ENCODE measurements at places on chromosomes 1 and 21. TPM values are rescaled to one million over a fixed set of nuclear protein-coding genes. Genes with fewer than 3 reads are reported as not detected.

The LENEP gene
- not detected for total RNA-seq

The OR2L8 gene
- not detected for total RNA-seq

The VWA1 gene
- 4.5 TPM for total RNA-seq

The TRIM62 gene
- 5.5 TPM for total RNA-seq

The GCSAML gene
- total RNA-seq: 0.23 TPM

The SHISA4 gene
- 126 TPM for total RNA-seq

The IL24 gene
- not detected for total RNA-seq

The CDC20 gene
- total RNA-seq: 0.36 TPM

- H3K36me3 ChIP-seq: no peaks in the 10 kb centered on the region
- peaks cover 7% of the 10 kb centered on the region for H3K4me1 ChIP-seq
- peak overlapping the region; percentile 86 for H3K4me3 ChIP-seq
- peak overlapping the region; percentile 82 for H3K27ac ChIP-seq
- no peak for DNase-seq
Observed at GRCh38 chr21:32413697-32414578, 1.4 kb downstream of the EVA1C start.

- H3K27me3 ChIP-seq: no peaks in the 10 kb centered on the region
Observed at GRCh38 chr1:8252266-8252951, 65.5 kb upstream of the SLC45A1 start.

DNA sequence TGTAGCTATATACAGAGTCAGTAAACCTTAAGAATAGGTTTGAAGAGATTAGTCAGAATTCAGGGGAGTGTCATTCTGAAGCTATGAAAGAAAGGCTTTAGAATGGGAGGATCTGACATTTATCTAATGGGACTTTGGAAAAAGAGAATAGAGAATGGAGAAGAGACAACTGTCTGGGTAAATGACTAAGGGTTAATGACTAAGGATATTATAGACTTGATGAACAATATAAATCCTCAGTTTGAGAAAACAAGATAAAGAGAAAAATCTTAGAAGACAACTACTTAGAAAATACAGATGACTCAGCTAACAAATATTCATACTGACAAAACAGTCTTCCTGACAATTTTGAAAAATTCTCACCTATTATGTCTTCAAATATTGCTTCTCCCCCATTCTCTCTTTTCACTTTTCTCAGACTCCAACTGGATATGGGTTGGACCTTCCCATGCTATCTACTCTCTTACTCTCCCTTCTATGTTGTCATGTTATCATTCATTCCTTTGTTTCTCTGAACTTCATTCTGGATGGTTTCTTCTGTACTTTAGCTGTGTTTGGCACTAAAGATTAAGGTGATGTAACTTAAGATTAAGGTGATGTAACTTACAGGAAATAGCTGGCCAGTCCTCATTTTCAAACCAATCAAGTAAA, 20.4 kb downstream of the SLC16A1 start:
- no peaks in the 10 kb centered on the region for H3K36me3 ChIP-seq
- H3K4me1 ChIP-seq: peaks cover 36% of the 10 kb centered on the region
- H3K4me3 ChIP-seq: no peak overlapping the region
- DNase-seq: no peak
- H3K27ac ChIP-seq: peak overlapping the region; percentile 70

DNA sequence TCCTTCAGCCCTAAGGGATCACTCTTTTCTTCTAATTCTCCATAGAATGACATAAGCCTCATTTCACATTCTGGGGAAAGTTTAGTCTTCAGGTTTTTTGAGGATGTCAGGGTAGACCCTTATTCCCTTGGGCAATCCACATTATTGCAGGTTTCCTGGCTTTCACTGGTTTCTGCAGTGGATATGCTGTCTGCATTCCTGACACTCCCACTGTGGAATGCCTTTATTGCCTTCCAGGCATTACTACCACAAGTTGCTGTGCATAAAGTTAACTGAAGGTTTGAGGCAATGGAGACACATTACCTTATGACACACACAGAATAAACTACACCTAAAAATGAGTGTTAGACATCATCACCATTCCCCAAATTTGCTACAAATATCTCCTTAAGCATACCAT, 12.7 kb downstream of the FASLG start:
- no peaks in the 10 kb centered on the region for H3K36me3 ChIP-seq
- no peak overlapping the region for H3K4me3 ChIP-seq
- no peaks in the 10 kb centered on the region for H3K27me3 ChIP-seq
- no peak overlapping the region for H3K27ac ChIP-seq
- no peak for DNase-seq

DNA sequence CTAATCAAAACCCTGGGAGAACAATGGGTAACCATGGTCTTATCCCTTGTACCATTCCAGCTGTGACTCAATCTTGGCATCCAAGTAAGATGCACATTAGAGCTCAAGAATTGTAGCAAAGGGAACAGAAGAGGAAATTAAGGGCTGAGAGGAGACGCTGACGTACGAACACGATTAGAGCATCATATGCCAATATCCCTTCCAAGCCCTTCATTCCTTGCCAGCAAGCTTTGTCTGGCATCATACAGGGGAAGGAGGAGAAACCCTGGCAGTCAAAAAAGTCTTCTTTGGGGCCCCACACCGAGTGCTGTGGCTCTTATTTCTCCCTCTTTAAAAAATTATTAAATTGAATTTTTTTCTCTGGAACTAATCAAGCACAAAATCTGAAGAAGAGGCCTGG, 120.9 kb downstream of the ASTN1 start:
- H3K4me1 ChIP-seq: no peaks in the 10 kb centered on the region
- no peak for DNase-seq
- no peaks in the 10 kb centered on the region for H3K36me3 ChIP-seq
- H3K27me3 ChIP-seq: no peaks in the 10 kb centered on the region
- H3K27ac ChIP-seq: no peak overlapping the region
- no peak overlapping the region for H3K4me3 ChIP-seq

GRCh38 chr1:112904071-112904830, 51.7 kb downstream of the SLC16A1 start:
- no peak overlapping the region for H3K4me3 ChIP-seq
- no peak for DNase-seq
- no peaks in the 10 kb centered on the region for H3K36me3 ChIP-seq
- no peaks in the 10 kb centered on the region for H3K27me3 ChIP-seq

DNA sequence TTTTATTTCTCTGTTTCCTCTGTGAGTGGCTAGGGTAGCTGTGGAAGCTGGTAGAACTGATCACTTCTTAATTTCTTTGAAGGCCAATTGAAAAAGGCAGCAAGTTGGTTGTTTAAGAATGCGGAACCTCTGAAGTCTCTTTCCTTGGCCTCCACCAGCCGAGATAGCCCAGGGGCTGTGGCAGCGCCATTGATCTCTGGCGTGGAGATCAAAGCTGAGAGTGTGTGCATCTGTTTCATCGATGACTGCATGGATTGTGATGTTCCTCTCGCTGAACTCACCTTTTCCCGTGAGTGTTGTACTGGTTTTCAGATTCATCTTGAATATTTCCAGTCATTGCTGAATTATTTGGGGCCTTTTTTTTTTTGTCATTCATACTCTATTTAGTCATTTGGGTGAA, 97.7 kb downstream of the VPS13D start:
- H3K4me1 ChIP-seq: peaks cover 9% of the 10 kb centered on the region
- H3K27ac ChIP-seq: no peak overlapping the region
- no peak for DNase-seq
- H3K36me3 ChIP-seq: peaks cover 3% of the 10 kb centered on the region
- H3K4me3 ChIP-seq: no peak overlapping the region
- no peaks in the 10 kb centered on the region for H3K27me3 ChIP-seq

DNA sequence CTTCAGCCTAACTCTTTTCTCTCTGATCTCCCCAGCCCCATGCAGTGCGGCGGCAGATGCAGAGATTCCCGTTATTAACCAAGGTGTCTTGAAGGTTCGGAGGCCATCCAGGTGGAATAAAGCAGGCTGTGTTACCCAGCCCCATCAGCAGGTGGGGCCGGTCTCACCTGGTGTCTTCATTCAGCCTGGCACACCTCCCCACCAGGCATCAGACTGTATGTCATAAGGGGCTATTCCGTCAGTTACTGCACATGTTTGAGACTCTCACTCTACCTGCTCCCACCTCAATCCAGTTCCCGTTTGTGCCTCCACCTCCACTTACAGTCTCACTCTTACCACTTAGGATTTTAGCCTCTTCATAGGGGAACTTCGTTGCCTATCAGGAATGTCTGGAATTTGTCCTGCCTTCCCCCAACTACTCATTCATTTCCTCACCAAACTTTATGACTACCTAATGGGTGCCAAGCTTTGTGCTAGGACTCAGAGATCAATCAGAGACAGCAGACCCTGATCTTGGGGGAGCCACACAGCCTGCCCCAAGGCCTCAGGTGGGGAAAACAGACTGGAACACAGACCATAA, 170.2 kb downstream of the PLPP3 start:
- peak; percentile 61 for DNase-seq
- H3K27ac ChIP-seq: no peak overlapping the region
- H3K27me3 ChIP-seq: no peaks in the 10 kb centered on the region
- H3K36me3 ChIP-seq: no peaks in the 10 kb centered on the region
- H3K4me3 ChIP-seq: no peak overlapping the region
- no peaks in the 10 kb centered on the region for H3K4me1 ChIP-seq

DNA sequence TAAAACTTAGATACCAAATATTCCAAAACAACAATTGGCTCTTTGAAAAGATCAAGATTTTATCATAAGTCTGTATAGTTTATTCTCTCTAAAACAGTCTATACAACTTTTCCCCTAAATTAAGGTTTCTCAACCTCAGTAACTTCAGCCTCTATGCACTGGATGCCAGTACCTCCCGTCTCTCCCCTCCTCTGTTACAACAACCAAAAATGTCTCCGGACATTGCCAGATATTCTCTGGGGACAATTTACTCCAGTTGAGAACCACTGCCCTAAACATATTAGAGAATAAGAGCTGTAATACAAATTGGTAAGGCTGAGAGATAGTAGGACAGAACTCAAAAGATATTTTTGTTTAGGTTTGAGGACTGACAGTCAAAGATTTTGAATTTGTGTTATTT, 71.6 kb downstream of the TMEM200B start:
- H3K27me3 ChIP-seq: no peaks in the 10 kb centered on the region
- H3K27ac ChIP-seq: no peak overlapping the region
- no peaks in the 10 kb centered on the region for H3K36me3 ChIP-seq
- peaks cover 2% of the 10 kb centered on the region for H3K4me1 ChIP-seq
- no peak for DNase-seq

GRCh38 chr1:236615399-236616148, 11.3 kb upstream of the HEATR1 start:
- no peak for DNase-seq
- no peaks in the 10 kb centered on the region for H3K27me3 ChIP-seq
- no peaks in the 10 kb centered on the region for H3K36me3 ChIP-seq
- H3K4me3 ChIP-seq: peak overlapping the region; percentile 47
- H3K4me1 ChIP-seq: peaks cover 24% of the 10 kb centered on the region

DNA sequence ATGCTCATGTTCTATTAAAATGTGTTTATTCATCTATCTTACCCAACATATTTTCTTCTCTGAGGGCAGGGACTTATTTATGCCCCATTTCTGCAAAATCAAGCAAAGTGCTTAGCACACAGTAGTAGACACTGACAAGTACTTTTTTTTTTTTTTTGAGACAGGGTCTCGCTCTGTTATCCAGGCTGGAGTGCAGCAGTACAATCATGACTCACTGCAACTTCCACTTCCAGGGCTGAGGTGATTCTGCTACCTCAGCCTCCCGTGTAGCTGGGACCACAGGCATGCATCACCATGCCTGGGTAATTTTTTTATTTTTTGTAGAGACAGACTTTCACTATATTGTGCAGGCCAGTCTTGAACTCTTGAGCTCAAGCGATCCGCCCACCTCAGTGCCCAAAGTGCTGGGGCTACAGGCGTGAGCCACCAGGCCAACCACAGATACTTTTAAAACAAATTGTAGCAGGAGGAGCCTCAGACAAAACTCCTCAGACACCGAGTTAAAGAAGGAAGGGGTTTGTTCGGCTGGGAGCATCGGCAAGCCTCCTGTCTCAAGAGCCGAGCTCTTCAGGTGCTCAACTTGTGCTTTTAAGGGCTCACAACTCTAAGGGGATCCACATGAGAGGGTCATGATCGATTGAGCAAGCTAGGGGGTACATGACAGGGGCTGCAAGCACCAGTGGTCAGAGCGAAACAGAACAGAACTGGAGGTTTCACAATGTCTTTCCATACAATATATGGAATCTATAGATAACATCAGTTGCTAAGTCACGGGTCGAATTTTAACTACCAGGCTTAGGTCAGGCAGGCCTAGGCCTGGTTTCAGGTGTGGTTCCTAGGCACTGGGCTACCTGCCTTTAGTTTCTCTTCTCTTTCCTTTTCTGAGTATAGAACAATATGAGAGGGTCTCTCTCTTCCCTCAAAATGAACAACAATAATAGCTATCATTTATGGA, 5.7 kb upstream of the TMEM167B start:
- DNase-seq: no peak
- H3K4me1 ChIP-seq: no peaks in the 10 kb centered on the region
- H3K4me3 ChIP-seq: no peak overlapping the region
- H3K27ac ChIP-seq: no peak overlapping the region

DNA sequence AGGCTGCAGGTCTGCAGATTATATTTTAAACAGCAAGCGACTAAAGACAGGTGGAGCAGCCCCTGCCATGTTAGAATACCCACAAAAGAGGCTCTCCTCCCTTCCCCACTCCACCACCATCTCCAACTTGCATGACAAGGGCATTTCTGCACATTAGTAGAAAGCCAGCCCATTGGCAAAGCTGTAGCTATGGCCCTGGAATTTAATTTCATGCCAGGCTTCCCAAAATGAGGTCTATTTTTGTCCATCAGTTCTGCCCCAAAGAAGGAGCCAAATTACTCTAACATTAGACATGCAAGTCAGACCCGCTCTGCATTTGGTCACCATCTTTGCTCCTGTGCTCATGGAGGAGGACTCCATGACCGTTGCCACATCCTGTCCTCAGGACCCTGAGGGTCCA, 115.2 kb downstream of the LAMC2 start:
- H3K36me3 ChIP-seq: no peaks in the 10 kb centered on the region
- DNase-seq: no peak
- no peaks in the 10 kb centered on the region for H3K27me3 ChIP-seq
- H3K4me3 ChIP-seq: no peak overlapping the region

- H3K4me1 ChIP-seq: no peaks in the 10 kb centered on the region
- H3K27me3 ChIP-seq: no peaks in the 10 kb centered on the region
- no peak overlapping the region for H3K27ac ChIP-seq
- no peak for DNase-seq
- no peak overlapping the region for H3K4me3 ChIP-seq
Observed at GRCh38 chr1:213148905-213149304, 97.9 kb downstream of the RPS6KC1 start.

GRCh38 chr1:223474804-223475203, 81.6 kb downstream of the CCDC185 start:
- H3K27me3 ChIP-seq: peaks cover 15% of the 10 kb centered on the region
- DNase-seq: no peak
- no peak overlapping the region for H3K27ac ChIP-seq

- H3K4me1 ChIP-seq: no peaks in the 10 kb centered on the region
- H3K27me3 ChIP-seq: no peaks in the 10 kb centered on the region
- no peak overlapping the region for H3K4me3 ChIP-seq
- H3K27ac ChIP-seq: no peak overlapping the region
- no peaks in the 10 kb centered on the region for H3K36me3 ChIP-seq
Observed at GRCh38 chr1:151594143-151594625, 17.7 kb upstream of the SNX27 start.

DNA sequence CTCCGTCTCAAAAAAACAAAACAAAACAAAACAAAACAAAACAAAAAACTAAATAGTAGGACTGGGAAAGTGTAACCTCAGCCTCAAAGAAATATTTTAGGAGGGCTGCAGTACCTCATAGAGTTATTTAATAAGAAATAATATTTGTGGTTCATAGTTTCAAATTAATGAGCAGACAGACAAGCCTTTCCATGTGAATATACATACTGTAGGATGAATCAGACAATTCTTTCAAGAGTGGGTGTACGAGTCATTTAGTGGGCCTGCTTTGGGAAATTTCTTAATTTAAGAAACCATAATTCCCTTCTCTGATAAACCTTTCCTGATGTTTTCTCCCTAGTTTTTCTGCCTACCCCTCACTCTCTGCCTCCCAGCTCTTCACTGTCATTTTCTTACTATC, 52.5 kb downstream of the CDC14A start:
- DNase-seq: no peak
- H3K27me3 ChIP-seq: no peaks in the 10 kb centered on the region
- no peak overlapping the region for H3K4me3 ChIP-seq
- H3K27ac ChIP-seq: no peak overlapping the region

Measured in psoas muscle (tissue), 8 donors.